Stimulated activated CD8-positive, alpha-beta memory T cell treated with anti-CD3 and anti-CD28 coated beads, Interleukin-12 subunit alpha, Interleukin-12 subunit beta, amount 100 ng/mL, for 4 hours (primary cell): ENCODE measurements at places on chromosomes 2 and 18.

GRCh38 chr2:240143801-240144648, 3.6 kb upstream of the OTOS start:
- DNase-seq, result peak; percentile 61

GRCh38 chr2:1381644-1382043, 31.6 kb upstream of the TPO start:
- DNase-seq, result no peak

- no peak for DNase-seq
Observed at GRCh38 chr2:200170221-200170620, 136.3 kb upstream of the SPATS2L start.

DNA sequence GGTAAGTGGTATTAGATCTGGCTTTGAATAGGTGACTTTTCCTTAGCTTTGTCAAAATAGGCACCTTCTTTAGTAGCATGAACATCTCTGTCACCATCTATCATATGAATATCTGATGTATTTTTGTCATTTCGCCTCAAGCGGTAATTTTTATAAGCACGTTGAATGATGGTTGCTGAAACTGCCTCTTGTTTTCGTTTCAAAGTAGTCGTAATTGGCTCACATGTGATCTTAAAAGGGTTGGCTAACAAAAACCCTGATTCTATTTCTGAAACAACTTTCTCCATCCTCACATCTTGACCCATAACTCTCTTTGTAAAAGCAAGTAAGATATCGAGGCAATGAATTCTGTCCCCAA, 29.8 kb upstream of the SCN9A start:
- DNase-seq, result no peak

DNA sequence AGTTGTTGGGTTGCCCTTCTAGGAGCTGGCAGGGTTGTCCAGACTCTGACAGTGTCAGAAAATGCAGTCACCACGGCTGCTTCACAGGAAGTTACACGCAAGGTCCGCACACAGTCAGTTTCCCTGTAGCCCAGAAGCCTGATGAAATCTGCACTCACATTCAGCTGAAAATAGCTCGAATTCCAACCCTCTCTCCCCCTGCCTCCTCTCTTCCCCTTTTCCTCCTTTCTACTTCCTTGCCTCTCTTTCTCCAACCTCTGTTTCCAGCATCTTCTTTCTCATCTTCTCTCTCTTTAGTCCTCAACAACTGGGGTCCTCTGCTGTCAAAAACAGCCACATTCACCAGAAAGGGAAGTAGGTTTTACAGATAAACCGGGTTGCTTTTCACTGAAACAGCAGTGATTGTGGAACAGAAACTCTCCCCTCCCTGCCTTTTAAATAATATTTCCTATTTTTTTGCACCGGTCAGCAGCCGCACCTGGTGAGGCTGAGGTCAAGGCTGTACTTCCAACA, 69.3 kb downstream of the BCL11A start:
- DNase-seq, result no peak

- DNase-seq, result no peak
Observed at GRCh38 chr2:5959836-5960820, 267.9 kb downstream of the SOX11 start.

DNA sequence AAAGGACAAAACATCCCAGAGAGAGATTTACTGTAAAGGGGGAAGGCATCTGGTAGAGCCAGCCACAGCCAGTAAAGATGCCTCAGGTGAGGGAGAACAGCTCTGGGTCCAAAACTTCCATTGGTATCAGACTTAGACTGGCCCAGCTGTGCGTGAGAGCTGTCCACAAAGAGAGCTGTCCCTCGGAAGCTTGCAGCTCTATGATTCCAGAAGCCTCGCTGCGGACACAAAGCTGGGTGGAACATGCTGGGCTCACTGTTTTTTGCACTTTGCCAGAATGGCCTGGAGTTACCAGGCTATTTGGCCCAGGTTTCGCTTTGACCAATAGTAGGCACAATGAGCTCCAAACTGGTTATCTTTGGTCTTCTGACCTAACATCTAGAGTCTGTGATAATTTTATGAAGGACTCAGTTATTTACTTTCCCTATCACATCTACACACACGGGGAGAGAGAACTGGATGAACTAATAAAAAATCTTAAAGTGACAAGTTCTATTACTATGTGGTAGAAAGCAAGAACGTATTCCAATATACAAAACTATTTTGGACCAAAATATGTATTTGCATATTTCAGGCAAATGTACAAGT, 101.9 kb downstream of the DNER start:
- no peak for DNase-seq

- no peak for DNase-seq
Observed at GRCh38 chr2:186558512-186559276, 31.2 kb upstream of the ITGAV start.

DNA sequence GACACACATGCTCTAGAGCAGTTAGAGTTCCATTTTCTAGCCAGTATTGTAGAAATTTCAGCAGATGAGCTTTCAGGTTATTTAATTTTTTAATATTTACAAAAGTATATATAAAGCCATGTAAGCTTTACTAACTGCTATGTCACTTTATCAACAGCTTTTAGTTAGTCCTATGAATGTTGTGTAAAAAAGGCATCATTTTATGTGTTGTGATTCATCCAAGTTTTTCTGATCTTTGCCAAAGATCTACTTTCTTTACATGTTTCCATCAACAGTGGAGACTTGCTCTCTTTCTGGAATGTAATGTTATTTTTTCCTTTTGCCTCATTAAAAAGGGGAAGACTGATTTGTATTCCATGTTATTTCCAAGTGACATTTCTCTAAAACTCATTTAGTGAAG, 125.2 kb upstream of the TFPI start:
- no peak for DNase-seq

GRCh38 chr2:65199166-65199565, 28.5 kb upstream of the ACTR2 start:
- no peak for DNase-seq

DNA sequence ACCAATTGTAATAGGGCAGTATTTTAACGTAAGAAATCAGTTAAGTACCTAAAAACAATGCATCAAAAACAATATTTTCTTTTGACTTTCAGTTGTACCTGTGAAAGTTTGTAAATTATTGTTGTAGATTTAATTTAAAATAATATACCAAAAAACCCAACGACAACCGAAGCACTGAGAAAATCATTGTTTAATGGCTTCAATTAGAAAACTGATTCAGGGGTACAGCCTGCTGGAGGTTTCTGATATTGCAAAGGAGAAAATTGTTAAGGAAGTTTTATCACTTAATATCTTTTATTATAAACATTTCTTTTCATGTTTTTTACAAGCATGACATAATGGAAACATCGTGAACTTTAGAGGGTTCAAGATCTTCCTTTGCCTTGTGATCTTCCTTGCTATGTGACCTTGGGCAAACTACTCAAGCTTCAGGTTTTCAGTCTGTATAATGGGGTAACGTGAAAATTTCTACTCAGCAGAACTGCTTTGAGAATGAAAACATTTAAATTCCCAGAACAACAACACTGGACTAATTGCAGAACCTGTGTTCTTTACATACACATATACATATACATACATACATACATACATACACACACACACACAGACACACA, 76.3 kb upstream of the GLS start:
- DNase-seq, result no peak

DNA sequence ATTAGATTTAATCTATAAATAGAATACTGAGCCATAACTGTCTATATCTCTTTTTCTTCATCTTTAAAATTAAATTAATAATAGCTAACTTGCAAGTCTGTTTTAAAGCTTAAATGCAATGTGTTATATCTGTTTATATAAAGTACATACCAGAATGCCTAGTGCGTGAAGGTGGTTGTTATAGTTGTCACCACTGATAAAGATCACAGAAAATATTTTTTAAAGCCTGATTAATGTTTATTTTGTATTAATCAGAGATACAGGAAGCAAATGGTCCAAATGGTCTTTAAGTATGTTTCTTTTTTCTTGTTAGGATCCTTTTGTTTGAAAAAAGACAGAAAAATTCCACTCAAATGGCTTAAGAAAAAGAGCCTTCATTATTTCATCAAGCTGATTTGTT, 560.6 kb downstream of the CPS1 start:
- no peak for DNase-seq

DNA sequence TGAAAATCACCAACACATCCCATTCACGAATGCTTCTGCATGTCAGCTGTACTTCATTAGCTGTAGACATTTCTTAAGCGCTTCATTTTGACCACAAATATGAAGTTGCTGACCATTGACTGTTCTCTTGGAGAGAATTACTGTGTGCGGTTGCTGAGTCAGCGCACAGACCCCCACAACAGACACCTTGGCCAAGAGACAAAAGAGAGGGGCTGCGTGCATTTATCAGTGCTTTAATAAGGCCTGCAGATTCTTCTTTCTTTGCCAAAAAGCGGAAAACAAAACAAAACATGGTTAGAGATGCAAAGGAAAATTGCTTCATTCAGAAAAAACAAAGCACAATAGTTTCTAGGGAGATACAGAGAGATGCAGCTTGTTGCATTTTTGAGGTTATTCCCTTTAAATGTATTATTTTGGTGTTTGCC, 174.7 kb downstream of the ACKR3 start:
- no peak for DNase-seq

- DNase-seq, result no peak
Observed at GRCh38 chr2:100409975-100410647, 7.4 kb downstream of the CHST10 start.

DNA sequence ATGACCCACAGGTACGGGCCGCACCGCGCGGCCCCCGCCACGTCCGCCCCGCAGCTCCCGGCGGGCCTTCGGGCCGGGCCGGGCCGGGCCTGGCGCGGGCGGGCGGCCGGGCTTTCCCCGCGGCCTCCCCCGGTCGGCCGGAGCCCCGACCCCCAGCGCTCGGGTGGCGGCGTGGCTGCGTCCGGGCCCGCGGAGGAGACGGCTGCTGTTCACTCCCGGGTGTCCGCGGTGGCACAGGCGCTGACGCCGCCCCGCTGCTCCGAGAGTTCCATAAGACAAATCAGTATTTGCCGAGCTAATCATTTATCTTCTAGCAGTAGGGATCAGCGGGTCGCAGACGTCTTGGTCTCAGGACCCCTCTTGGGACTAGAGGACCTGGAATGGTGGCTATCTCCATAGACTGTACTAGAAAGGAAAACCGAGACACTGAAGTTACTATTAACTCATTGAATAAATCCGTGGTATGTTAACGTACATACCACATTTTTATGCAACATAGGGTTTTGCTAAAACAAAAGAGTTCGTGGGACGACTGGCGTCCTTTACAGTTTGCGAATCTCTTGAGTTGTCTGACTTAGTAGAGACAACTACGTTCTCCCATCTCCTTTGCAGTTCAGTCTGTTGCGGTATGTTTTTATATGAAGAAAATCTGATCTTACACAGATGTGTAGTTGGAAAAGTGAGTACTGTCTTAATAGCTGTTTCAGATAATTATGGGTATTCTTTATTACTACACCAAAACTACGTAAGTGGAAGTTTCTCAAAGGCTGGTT, 500 bp downstream of the LIMS1 start:
- DNase-seq, result peak; percentile 22

- no peak for DNase-seq
Observed at GRCh38 chr2:221095356-221095755, 476.7 kb downstream of the EPHA4 start.

GRCh38 chr2:204695506-204695905, 150.2 kb downstream of the PARD3B start:
- DNase-seq, result no peak

DNA sequence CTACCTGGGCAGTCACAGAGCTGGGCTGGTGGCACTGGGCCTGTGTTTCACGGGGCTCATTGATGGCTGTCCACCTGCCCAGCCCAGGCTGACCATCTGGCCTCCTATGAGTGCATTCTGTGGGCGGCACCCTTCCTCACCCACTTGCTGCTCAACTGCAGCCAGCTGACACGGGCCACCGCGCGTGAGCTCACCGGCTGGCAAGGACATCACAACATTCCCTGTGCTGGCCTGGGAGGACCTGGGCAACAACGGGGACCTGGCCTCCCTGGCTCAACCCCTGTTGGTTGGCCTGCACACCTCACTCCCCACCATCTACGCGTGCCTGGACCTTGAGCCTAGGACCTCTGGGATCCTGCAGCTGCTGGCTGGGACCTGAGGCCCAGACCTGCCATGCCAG, 98.2 kb upstream of the DTNA start:
- no peak for DNase-seq
